Nephron progenitor cell (in vitro differentiated cells): ENCODE measurements at places on chromosomes 2 and 18.

DNA sequence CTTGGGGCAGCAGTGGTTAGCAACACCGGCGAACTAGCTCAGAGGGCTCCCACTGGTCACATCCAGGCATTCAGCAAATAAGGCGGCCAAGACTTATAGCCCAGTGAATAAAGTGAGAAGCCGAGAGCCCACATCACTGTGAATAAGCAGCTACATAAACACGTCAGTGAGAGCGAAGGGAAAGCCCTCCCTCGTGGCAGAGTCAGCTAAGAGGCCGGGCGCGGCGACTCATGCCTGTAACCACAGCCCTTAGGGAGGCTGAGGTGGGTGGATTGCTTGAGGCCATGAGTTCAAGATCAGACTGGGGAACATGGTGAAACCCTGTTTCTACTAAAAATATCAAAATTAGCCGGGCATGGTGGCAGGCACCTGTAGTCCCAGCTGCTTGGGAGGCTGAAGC lies 5.2 kb downstream of the D2HGDH start:
- no peak for DNase-seq

- peak; percentile 71 for DNase-seq
Measured at GRCh38 chr2:58427572-58428095, 186.5 kb upstream of the FANCL start.

GRCh38 chr2:105820691-105821090 lies 76.0 kb downstream of the NCK2 start:
- DNase-seq, result no peak

- DNase-seq, result peak; percentile 84
Measured at GRCh38 chr2:98649135-98649991, 41.0 kb downstream of the UNC50 start.
